A549 treated with Hydrocortisone at 1 μM for 4 hours (cell line): ENCODE measurements at places on chromosomes 16 and 17. TPM values are rescaled to one million over a fixed set of nuclear protein-coding genes. Genes with fewer than 3 reads are reported as not detected.

Gene GRIN2C
- 0.15 to 0.30 TPM (median 0.18 TPM) in 5 replicates for total RNA-seq

Gene P2RX1
- 0.02 TPM in 1 of 5 replicates, not detected in the others for total RNA-seq

Gene ABCC12
- total RNA-seq, result 0.02 to 0.12 TPM (median 0.05 TPM) in 5 replicates

Gene NPIPB9
- total RNA-seq, result 1.1 to 2.0 TPM (median 1.7 TPM) in 5 replicates

Gene OR4D2
- not detected in 5 replicates for total RNA-seq

Gene FAM222B
- total RNA-seq, result 37.6 to 44.6 TPM (median 41.0 TPM) in 5 replicates

Gene LCMT1
- total RNA-seq, result 37.5 to 45.4 TPM (median 38.9 TPM) in 5 replicates
